ENCODE measurements at places on chromosomes 12 and 14. TPM values are rescaled to one million over a fixed set of nuclear protein-coding genes. Genes with fewer than 3 reads are reported as not detected.

Gene TAS2R8
- not detected for total RNA-seq

Gene MIP
- total RNA-seq = not detected

DNA sequence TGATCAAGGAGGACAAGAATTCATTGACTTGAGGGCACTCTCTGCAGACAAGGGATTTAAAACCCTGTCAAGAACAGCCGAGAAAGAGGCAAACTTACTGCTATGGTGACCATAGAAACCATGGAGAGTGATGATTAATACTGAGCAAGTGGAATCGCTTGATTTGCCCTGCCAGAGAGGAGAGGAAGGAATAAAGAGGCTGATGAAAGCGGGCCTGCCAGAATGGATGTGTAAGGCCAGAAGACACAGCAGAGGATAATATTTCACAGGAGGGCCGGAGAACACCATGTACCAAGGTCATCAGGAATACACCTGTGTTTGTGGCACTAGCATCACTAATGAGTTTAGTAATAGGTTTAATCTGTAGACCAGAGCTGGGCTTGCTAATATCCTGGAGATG lies 221.8 kb upstream of the DCN start:
- H3K4me1 ChIP-seq = peaks cover 3% of the 10 kb centered on the region
- H3K4me3 ChIP-seq = no peak overlapping the region
- peaks cover 3% of the 10 kb centered on the region for H3K27me3 ChIP-seq
- H3K36me3 ChIP-seq = no peaks in the 10 kb centered on the region
- no peak overlapping the region for H3K27ac ChIP-seq
- no peak for DNase-seq

DNA sequence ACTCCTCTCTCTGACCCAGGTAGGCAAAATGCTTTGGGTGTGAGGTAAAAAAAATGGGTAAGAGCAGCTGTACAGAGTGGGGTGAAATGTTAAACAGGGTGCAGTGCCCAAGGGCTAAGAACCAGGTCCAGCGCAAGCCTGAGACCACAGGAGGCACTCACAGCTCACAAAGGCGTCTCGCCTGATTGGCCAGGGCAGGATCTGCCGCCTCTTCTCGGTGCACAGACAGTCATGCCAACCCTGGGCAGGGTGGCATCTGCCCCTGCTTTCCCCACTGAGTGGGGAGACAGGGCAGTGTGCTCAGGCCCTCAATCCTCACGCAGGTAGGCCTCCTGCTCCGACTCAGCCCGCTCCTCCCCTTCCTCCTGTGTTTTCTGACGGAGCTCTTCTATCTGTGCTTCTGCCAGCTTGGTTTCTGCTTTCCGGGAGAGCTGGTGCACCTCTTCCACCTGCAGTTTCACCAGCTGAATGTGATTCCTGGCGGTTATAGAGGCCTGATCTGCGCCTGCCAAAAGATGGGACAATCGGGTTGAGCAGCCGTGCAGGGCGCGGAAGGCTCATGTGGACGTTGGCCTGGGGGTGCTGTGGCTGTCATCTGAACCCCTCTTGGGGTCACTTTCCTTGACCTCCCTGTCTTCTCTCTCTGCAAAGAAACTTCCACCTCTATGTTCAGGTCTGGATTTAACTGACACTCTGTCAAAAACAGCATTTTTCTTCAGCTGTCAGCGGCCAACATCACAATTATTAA lies 4.7 kb downstream of the B3GNT4 start:
- peaks cover 7% of the 10 kb centered on the region for H3K4me1 ChIP-seq
- H3K36me3 ChIP-seq = peaks cover 40% of the 10 kb centered on the region
- no peak for DNase-seq
- H3K27ac ChIP-seq = no peak overlapping the region

Gene INHBE
- total RNA-seq = not detected

GRCh38 chr14:24430143-24430681 lies 458 bp downstream of the KHNYN start:
- peak overlapping the region; percentile 92 for H3K4me3 ChIP-seq
- peak overlapping the region; percentile 94 for H3K27ac ChIP-seq
- no peaks in the 10 kb centered on the region for H3K27me3 ChIP-seq
- peaks cover 33% of the 10 kb centered on the region for H3K36me3 ChIP-seq
- H3K4me1 ChIP-seq = peaks cover 50% of the 10 kb centered on the region

Gene GLI1
- 1.2 TPM for total RNA-seq

DNA sequence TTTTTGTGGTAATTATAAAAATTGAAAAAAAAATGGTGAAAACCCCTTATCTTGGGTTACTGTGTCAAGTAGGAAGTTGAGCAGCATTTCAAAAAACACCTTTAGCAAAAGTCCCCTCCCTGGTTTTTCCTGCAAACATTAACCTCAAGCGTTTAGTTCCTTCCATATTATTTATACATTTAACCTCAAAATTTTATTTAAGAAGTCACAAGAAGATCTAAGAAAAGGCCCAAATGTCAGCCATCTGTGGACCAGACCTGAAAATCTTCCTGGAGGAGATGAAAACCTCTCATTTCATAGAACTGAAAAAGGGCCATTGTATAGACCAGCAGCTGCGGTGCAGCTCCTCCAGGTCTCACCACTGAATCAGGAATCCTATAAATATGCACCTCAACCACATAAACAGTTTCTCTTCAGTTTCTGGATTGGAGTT lies 40.4 kb upstream of the BTG1 start:
- H3K4me1 ChIP-seq = peaks cover 53% of the 10 kb centered on the region
- H3K36me3 ChIP-seq = peaks cover 5% of the 10 kb centered on the region
- peak; percentile 67 for DNase-seq
- H3K27ac ChIP-seq = peak overlapping the region; percentile 92
- H3K27me3 ChIP-seq = no peaks in the 10 kb centered on the region

Gene TSHR
- total RNA-seq = not detected

Gene ARF3
- total RNA-seq = 112 TPM

GRCh38 chr14:36646664-36647416 lies 14.8 kb upstream of the PAX9 start:
- no peak overlapping the region for H3K4me3 ChIP-seq
- H3K4me1 ChIP-seq = no peaks in the 10 kb centered on the region
- H3K27ac ChIP-seq = no peak overlapping the region
- no peak for DNase-seq

DNA sequence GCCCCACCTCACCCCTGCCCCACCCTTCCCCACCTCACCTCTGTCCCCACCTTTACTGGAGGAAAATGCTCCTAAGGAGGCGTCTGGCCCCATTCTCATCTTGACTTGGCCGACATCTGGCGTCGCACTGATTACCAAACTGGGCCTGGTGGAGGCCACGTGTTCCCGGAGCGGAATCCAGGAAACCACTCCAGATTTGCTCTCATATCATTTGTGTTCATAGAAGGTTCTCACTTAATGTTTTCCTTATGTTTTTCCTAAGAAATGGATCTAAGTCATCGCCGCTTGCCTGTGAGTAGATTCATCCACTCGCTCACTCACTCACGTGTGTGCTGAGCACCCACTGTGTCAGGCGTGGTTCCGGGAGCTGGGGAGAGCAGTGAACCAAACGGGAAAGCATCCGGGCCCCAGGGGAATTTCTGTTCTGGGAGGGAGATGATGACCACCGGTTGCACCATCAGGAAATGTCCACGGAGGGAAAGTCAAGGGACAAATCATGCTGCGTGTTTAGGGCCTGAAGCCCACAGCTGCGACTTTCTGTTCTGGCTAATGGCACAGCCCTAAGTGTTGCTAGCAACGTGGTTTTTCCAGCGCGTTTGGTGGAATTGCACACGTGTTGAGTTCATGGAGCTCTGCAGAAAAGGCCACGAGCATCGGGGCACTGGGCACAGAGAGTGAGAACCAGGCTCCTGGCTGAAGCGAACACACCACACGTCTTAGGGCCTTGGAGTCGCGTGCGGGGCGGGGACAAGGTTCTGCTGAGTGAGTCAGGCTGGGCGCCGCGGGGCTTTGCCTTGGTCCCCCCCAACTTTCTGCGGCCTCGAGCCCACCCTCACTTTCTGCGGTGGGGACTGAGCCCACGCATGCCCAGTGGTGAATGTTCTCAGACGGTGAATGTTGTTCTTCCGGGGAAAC lies 57.7 kb downstream of the ADGRD1 start:
- no peak overlapping the region for H3K27ac ChIP-seq
- DNase-seq = no peak
- no peak overlapping the region for H3K4me3 ChIP-seq
- H3K36me3 ChIP-seq = no peaks in the 10 kb centered on the region
- H3K4me1 ChIP-seq = no peaks in the 10 kb centered on the region

Gene AMIGO2
- total RNA-seq = 13.6 TPM

Gene APOF
- total RNA-seq = not detected

Gene ST8SIA1
- 0.28 TPM for total RNA-seq

- no peaks in the 10 kb centered on the region for H3K36me3 ChIP-seq
- DNase-seq = no peak
- no peak overlapping the region for H3K27ac ChIP-seq
- H3K27me3 ChIP-seq = no peaks in the 10 kb centered on the region
- H3K4me1 ChIP-seq = no peaks in the 10 kb centered on the region
These were observed 10.6 kb downstream of the GRIN2B start for GRCh38 chr12:13970803-13971202.

DNA sequence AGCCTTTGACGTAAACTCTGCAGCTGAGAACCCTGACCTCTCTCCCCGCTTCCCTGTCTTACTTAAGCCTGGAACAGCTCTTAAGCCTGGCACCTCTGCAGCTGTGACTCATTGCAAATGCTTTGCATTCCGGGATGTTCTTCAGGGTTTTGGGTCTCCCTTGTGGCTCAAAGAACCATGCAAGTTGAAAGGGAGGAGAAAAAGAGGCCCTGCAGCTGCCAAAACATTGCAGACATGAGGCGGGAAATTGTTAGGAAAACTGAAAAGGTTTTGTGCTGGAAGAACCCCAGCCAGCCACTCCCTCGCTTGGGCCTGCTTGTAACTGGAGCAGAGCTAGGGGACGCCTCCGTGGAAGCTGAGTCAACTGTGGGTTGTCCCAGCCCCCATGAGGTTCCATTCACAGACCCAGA lies 60.2 kb upstream of the FERMT2 start:
- no peaks in the 10 kb centered on the region for H3K36me3 ChIP-seq
- no peak overlapping the region for H3K4me3 ChIP-seq
- H3K27ac ChIP-seq = peak overlapping the region; percentile 11
- H3K4me1 ChIP-seq = peaks cover 6% of the 10 kb centered on the region

GRCh38 chr12:84793558-84794367 lies 118.8 kb downstream of the SLC6A15 start:
- no peaks in the 10 kb centered on the region for H3K27me3 ChIP-seq
- H3K36me3 ChIP-seq = no peaks in the 10 kb centered on the region
- H3K4me1 ChIP-seq = no peaks in the 10 kb centered on the region
- DNase-seq = no peak

DNA sequence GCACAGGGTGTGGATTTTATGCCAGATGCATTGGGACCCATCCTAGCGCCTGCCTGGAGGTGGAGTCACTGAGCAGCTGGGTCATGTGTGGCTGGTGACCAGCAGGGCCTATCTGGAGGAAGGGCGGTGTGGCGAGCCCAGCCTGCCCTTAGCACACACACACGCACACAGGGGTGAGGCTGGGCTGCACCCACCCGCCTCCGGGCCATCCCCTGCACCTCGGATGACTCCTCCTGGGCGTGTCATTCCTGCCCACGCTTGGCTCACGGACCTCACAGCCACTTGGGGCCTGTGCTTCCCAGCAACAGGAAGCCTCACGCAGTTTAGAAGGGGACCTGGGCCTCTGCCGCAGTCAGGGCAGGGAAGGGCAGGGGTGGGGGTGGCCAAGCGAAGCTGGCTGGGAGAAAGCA lies 36.2 kb upstream of the FZD10 start:
- no peaks in the 10 kb centered on the region for H3K4me1 ChIP-seq
- peaks cover 2% of the 10 kb centered on the region for H3K27me3 ChIP-seq
- no peaks in the 10 kb centered on the region for H3K36me3 ChIP-seq
- H3K4me3 ChIP-seq = no peak overlapping the region

Gene TEAD4
- total RNA-seq = 18.8 TPM

Gene KERA
- total RNA-seq = not detected

DNA sequence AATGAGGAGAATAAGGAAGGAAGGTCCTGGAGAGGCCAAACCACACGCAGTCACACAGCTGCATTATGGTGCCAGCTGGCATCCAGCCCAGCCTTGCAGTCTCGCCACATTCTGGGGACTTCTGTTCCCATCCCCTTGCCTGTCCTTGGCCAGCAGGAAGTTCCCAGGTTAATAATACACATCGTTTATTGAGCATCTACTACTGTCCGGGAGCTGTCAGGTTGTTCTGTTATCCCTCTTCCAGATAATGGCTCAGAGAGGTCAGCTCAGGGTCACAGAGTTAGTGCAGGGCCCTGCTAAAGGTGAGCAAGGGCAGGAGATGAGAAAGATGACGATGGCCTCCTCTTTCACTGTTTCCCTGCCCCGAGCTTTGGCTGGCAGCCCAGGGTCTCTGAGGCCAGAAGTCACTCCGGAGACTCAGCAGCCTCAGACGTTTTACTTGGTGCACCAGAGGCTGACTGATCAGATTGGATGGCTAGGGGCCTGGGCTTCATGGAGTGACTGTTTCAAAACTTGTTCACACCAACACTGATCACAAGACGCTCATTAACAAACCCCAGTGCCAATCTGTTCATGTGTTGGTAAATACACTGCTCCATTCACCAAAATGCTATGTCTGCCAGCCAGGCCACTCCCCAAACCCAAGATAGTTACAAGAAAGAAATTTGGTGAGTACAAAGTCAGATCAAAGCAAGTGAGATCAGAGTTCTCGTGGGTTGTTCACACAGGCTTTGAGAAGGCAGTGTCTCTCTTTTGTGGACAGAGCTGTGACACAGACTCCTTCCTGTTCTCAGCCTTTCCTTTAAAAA lies 79.2 kb downstream of the B4GALNT3 start:
- H3K36me3 ChIP-seq = no peaks in the 10 kb centered on the region
- H3K4me3 ChIP-seq = peak overlapping the region; percentile 48
- H3K27ac ChIP-seq = peak overlapping the region; percentile 78
- H3K4me1 ChIP-seq = peaks cover 15% of the 10 kb centered on the region
- H3K27me3 ChIP-seq = peaks cover 4% of the 10 kb centered on the region
- DNase-seq = peak; percentile 85
